ENCODE measurements at places on chromosomes 3 and 15. TPM values are rescaled to one million over a fixed set of nuclear protein-coding genes. Genes with fewer than 3 reads are reported as not detected.

PLA2G4E gene
- total RNA-seq: not detected

KLF15 gene
- total RNA-seq: 208 TPM

CCRL2 gene
- 1.7 TPM for total RNA-seq

RBP2 gene
- total RNA-seq: not detected

PP2D1 gene
- not detected for total RNA-seq

DNA sequence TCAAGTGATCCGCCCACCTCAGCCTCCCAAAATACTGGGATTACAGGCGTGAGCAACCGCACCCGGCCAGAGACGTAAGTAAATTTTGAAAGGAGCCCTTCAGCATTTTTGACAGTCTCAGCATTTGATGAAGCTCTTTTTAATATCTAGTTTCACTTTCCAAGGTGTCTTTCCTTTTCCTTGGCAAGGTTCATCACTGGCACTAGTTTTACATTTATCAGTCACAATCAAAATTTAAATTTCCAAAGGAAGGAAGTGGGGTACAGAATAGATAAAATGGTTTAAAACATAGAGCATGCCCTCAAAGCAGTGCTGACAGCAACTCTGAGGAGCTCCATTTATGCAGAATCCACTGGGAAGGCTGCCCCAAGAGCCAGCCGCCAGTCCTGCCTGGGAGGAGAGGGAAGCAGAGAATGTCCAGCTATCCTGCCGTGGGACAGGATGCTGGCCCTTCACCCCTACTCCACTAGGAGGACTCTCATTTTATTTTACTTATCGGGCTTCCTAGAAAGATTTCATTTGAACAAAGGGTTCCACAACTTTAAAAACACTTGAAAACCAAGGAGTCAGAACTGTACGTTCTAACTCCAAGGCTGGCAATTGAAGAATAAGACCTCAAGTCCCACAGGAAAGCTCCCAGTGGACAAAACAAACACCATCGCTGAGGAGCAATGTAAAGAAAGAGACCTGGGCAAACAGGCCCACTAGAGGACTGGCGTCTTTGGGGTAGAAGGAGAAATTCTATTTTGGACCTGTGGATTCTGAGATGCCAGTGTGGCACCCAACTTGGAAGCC is 9.9 kb downstream of the SFMBT1 start:
- H3K27ac ChIP-seq: no peak overlapping the region
- H3K4me1 ChIP-seq: peaks cover 35% of the 10 kb centered on the region
- H3K4me3 ChIP-seq: no peak overlapping the region
- DNase-seq: no peak
- H3K27me3 ChIP-seq: no peaks in the 10 kb centered on the region

- no peaks in the 10 kb centered on the region for H3K4me1 ChIP-seq
- no peaks in the 10 kb centered on the region for H3K27me3 ChIP-seq
Observed at GRCh38 chr3:134078169-134078831, 48.6 kb upstream of the SLCO2A1 start.

DNA sequence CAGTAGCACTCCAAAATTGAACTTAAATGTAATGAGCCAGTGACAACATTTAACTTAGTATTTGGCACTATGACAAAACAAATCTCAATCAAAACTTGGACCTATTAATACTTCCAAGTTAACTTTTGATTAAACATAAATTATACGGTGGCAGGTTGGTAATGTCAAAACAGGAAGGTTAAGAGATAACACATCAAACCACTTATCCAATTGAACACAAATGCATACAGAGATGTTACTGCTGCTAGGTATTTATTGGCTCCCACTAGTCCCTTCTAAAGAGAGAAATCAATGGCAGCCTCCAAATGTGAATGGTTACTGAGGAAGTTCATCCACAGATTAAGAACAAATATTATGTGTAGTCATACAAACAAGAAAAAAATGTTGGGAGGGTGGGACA is 1.8 kb downstream of the GSK3B start:
- no peak overlapping the region for H3K27ac ChIP-seq
- H3K4me3 ChIP-seq: peak overlapping the region; percentile 88
- no peaks in the 10 kb centered on the region for H3K27me3 ChIP-seq

GRCh38 chr3:152416808-152417580 is 148.3 kb downstream of the MBNL1 start:
- H3K4me3 ChIP-seq: no peak overlapping the region
- no peak for DNase-seq
- H3K36me3 ChIP-seq: peaks cover 52% of the 10 kb centered on the region
- peaks cover 47% of the 10 kb centered on the region for H3K4me1 ChIP-seq

GRCh38 chr3:115931581-115931980 is 308.3 kb downstream of the GAP43 start:
- H3K36me3 ChIP-seq: no peaks in the 10 kb centered on the region
- no peaks in the 10 kb centered on the region for H3K4me1 ChIP-seq
- H3K4me3 ChIP-seq: no peak overlapping the region

- H3K4me1 ChIP-seq: no peaks in the 10 kb centered on the region
- no peak overlapping the region for H3K4me3 ChIP-seq
- DNase-seq: no peak
- peaks cover 52% of the 10 kb centered on the region for H3K36me3 ChIP-seq
Observed at GRCh38 chr15:58641660-58642059, 107.8 kb downstream of the ADAM10 start.

DNA sequence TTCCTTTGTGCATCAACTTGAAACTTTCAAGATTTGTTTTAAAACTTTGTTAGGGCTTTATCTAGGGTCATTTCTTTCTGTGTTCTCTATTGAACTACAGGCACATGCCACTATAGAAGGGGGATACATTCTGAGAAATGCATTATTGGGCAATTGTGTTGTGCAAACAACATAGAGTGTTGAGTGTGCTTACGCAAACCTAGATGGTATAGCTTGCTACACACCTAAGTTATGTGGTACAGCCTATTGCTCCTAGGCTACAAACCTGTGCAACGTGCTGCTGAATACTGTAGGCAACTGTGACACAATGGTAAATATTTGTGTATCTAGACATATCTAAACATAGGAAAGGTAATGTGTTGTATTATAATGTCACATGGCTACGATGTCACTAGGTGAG is 33.0 kb upstream of the KLF13 start:
- H3K27ac ChIP-seq: no peak overlapping the region
- no peaks in the 10 kb centered on the region for H3K36me3 ChIP-seq
- H3K4me3 ChIP-seq: no peak overlapping the region
- H3K4me1 ChIP-seq: peaks cover 4% of the 10 kb centered on the region
- H3K27me3 ChIP-seq: no peaks in the 10 kb centered on the region

- no peak for DNase-seq
- no peaks in the 10 kb centered on the region for H3K36me3 ChIP-seq
- peaks cover 2% of the 10 kb centered on the region for H3K4me1 ChIP-seq
- no peaks in the 10 kb centered on the region for H3K27me3 ChIP-seq
- no peak overlapping the region for H3K27ac ChIP-seq
Observed at GRCh38 chr3:66567077-66567476, 66.3 kb upstream of the LRIG1 start.

DNA sequence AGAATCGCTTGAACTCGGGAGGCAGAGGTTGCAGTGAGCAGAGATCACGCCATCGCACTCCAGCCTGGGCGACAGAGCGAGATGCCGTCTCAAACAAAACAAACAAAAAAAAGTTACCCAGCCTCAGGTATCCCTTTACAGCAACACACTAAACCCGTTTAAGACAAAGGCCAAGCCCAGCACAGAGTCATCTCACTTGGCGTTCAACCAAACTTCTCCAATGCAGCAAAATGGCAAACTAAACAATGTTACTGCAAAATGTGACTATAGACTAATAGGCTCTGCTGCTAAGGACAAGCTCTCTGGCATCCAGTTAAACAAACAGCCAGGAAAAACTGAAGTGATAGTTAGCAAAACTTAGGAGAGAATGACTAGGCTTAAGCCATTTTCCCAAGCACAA is 6.4 kb upstream of the FAM219B start:
- H3K4me3 ChIP-seq: no peak overlapping the region
- H3K27me3 ChIP-seq: no peaks in the 10 kb centered on the region
- H3K4me1 ChIP-seq: no peaks in the 10 kb centered on the region

DNA sequence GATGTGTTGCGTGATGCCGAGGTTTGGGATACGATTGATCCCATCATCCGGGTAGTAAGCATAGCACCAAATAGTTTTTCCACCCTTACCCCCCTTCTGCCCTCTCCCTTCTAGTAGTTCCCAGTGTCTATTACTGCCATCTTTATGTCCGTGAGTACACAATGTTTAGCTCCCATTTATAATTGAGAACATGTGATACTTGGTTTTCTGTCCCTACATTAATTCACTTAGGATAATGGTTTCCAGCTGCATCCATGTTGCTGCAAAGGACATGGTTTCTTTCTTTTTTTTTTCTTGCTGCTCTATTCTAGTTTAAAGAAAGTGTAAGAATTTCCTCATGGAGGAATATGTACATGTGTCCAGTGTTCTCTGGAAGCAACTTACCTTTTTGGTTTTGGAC is 51.8 kb downstream of the NSUN3 start:
- H3K27me3 ChIP-seq: no peaks in the 10 kb centered on the region
- peaks cover 31% of the 10 kb centered on the region for H3K36me3 ChIP-seq
- H3K27ac ChIP-seq: no peak overlapping the region
- peaks cover 10% of the 10 kb centered on the region for H3K4me1 ChIP-seq
- H3K4me3 ChIP-seq: no peak overlapping the region

DNA sequence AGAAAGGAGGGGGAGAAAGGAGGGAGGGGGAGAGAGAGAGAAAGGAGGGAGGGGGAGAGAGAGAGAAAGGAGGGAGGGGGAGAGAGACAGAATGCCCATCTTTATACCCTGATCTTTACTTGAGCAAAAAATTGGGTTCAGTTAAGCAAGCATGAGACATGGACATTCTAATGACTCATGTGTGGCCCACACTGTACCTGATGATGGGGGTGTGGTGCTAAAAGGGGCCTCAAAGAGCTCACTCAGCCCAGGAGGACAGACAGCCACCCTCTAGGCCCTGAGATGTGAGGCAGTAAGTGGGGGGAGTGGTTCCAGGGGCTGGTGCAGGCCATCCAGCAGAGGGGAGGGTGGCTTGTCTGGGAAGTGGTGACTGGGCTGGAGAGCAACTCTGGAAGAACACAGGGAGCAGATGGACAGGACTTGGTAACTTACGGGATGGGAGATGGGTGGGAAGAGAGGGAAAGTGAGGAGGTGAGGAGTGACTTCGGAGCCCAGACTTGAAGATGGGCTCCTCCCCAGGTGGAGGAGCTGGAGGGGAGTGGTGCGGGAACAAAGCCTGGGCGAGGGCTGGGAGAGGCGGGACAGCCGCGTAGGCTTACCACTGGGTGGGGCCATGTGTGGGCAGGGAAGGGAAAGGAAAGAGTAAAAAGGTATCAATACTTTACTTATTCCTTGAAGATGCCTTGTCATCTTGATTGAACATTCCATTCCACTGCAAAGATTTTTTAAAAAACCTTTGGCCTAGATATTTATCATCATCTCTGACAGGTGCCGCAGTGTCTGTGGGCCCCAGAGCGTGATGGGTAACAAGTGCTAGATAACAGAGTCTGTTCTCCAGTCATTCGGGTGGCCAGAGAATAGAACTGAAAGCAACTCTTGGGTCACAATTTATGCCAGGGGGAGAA is 32.3 kb downstream of the TSPAN3 start:
- H3K36me3 ChIP-seq: peaks cover 30% of the 10 kb centered on the region
- no peaks in the 10 kb centered on the region for H3K27me3 ChIP-seq
- no peaks in the 10 kb centered on the region for H3K4me1 ChIP-seq
- H3K27ac ChIP-seq: no peak overlapping the region
- DNase-seq: no peak

GRCh38 chr3:123648696-123649405 is 64.0 kb upstream of the HACD2 start:
- H3K4me1 ChIP-seq: peaks cover 93% of the 10 kb centered on the region
- peak overlapping the region; percentile 94 for H3K27ac ChIP-seq
- H3K4me3 ChIP-seq: no peak overlapping the region
- H3K36me3 ChIP-seq: peaks cover 8% of the 10 kb centered on the region
- DNase-seq: no peak
- no peaks in the 10 kb centered on the region for H3K27me3 ChIP-seq
